Left renal cortex interstitium (tissue), 4 donors: ENCODE measurements at places on chromosomes 6 and 20.

DNA sequence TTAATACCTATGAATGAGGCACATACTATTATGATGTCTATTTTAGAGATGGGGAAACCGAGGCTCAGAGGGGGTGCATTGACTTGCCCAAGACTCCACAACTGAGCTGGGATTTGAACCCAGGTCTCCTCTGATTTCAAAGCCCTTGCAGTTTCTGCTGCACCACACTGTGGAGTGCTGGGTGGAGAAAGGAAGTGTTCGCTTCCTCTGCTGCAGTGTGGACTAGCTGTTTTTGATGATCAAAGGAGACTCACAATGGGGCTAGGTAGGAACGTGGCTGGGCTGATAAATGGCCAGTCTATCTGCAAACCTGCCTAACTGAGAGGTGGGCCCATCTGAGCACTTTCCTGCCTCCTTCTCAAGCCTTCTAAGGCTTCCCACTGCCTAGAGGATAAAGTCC, 87.2 kb downstream of the CD40 start:
- no peak for DNase-seq

GRCh38 chr6:148934961-148935360, 188.1 kb downstream of the UST start:
- no peak for DNase-seq

DNA sequence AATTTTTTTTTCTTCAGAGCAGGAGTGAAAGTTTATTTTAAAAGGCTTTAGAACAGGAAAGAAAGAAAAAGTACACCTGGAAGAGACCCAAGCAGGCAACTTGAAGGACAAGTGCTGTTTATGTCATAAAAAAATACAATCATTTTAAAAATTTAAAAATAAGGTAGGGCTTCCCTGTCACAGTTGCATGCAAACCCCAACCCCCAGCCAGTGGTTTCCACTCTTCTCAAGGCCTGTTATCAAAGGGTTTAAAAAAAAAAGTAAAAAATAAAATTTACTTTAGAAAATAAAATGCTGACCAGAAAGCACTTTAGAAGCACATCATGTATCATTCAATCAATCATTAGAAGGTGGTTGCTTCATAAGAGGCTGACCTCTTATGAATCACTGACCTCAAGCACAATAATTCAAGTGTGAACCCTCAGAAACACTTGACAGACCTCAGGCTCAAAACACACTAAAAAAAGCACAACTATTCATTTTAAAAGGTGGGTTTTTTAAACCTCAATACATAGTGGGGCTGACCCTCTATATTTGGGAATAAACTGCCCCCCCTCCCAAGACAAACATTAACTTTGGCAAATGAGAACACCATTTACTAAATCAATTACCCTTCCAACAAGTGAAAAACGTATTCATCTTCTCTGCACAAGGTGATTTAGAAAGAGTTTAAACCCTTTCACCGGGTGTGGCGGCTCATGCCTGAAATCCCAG, 15.6 kb downstream of the ILRUN start:
- DNase-seq: no peak

DNA sequence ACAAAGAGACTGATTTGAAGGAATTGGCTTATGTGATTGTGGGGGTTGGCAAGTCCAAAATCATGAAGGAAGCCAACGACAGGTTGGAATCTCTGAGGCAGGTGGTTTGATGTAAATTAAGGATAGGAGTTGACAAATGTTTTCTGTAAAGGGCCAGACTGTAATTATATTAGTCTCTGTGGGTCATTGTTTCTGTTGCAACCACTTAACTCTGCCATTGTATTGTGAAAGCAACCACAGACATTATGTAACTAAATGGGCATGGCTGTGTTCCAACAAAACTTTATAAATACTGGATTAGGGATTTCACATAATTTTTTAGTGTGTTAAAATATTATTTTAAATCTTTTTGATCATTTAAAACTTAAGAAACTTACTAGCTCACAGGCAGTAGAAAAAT, 199.2 kb upstream of the MYLIP start:
- DNase-seq: no peak

- DNase-seq: no peak
These were observed 250.9 kb upstream of the RREB1 start for GRCh38 chr6:6856538-6857523.

GRCh38 chr6:37481711-37482605, 17.7 kb downstream of the CCDC167 start:
- peak; percentile 76 for DNase-seq
